ENCODE measurements at places on chromosomes 5 and 9. TPM values are rescaled to one million over a fixed set of nuclear protein-coding genes. Genes with fewer than 3 reads are reported as not detected.

DNA sequence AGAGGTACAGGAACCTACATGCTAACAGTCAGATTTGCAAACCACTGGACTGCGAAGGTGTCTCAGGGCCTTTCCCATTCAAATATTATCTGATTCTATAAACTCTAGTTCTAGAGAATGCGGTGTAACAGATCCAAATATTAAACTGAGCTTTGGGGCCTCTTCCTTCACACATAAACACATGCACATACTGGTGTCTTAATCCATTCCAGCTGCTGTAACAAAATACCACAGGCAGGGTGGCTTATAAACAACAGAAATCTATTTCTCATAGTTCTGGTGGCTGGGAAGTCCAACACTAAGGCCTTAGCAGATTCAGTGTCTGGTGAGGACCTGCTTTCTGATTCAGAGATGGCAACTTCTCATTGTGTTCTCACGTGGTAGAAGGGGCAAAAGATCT lies 30.2 kb downstream of the RETREG1 start:
- DNase-seq: no peak

GRCh38 chr5:132506094-132506692 lies 15.6 kb upstream of the IRF1 start:
- DNase-seq: peak; percentile 61

- DNase-seq: no peak
Observed at GRCh38 chr5:103036601-103037000, 83.3 kb downstream of the GIN1 start.

GRCh38 chr9:111978616-111979015 lies 82.0 kb downstream of the UGCG start:
- DNase-seq: no peak

DNA sequence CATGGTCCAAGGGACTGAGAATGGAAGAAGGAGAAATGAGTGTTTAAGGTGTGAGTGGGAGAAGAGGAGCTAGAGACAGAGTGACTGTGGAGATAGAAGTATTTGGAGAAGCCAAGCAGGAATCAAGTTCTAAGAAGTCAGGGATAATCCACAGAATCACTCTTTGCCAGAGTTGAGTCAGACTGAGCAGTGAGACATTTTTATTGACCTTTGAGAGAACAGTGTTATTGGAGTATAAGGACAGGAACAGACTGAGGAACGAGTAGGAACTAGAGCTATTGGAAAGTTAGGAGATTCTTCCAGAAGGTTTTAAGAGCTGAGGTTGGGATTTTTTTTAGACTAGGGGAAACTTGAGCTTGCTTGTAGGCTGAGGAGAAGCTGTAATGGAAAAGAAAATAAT lies 37.2 kb downstream of the RCL1 start:
- no peak for DNase-seq

GRCh38 chr9:129442803-129443511 lies 177.9 kb downstream of the C9orf50 start:
- no peak for DNase-seq

- peak; percentile 80 for DNase-seq
Observed at GRCh38 chr5:133145436-133146170, 93.8 kb downstream of the HSPA4 start.

- DNase-seq: no peak
Observed at GRCh38 chr9:106111039-106111730, 416.8 kb downstream of the TMEM38B start.

DNA sequence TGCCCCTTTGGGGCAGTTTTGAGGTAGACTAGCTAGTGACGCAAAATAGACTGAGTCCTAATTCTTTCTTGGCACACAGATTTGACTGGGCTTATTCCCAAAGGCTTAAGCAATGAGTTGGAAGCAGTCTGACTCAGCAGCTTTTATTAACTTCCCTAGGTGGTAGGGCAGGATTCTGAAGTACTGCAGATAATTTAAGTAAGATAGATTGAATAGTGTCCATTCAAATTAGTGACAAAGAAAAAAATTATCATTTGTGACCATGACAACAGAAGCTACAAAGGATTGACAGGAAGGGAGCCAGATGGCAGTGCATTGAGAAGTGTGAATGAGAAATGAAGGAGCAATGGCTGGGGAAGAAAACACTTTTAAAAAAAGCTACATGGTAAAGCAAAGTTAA lies 649.4 kb downstream of the CDH9 start:
- peak; percentile 70 for DNase-seq

- DNase-seq: no peak
Observed at GRCh38 chr5:13250464-13251291, 693.8 kb downstream of the DNAH5 start.

DNA sequence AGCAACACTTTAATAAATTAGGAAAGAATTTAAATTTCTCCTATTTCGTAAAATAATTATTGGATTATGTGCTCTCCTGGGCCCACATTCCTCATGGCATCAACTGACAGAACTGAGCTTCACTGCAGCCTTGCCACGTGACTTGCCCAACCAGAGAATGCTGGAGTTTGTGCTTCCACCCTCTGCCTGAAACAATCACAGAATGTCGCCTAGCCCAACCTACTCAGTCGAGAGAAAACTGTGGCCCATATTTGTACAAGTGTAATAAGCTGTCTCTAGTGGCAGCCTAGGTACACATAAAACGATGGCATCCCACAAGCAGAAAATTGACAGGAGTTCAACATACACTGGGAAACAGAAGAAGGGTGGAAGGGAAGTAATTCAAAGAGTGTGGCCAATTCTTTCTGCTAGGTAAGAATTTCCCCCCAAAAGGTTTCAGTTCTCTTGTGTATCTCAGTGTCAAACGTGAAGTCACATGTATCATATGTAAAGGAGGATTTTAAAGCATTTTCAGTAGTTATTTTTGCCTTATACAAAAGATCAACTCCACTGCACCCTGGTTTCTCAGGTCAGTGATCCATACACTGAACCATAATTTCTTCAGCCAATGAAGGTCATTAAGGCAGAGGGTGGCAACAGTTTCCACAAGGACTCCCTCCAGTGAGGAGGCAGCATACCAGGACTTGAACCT lies 41.7 kb downstream of the ZNF608 start:
- no peak for DNase-seq

- no peak for DNase-seq
Observed at GRCh38 chr5:125227333-125228095, 481.1 kb upstream of the ZNF608 start.

DNA sequence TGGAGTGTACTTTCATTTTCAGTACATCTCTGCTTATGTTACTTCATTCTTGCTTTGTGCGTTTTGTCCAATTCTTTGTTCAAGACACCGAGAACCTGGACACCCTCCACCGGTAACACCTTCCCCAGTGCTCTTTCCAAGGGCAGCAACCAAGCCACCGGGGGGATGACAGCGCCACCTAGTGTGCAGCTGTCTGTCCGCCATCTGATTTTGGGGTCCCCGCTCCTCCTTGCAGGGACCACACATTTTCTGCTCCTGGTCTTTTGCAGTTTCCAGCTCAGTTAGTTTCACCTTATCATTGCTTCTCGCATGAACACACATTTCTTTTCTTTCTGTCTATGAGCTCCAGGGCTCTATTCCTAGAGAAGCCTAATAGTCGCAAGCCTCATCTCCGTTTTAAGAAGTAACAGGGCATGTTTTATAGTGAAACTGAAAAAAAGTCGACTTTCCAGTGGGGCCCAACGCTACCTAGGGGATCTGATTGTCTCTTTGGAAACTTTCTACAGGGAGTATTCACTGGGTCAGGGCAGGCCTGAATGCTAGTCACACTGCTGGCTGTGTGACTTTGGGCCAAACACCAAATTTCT lies 152.1 kb downstream of the FSTL4 start:
- no peak for DNase-seq

DNA sequence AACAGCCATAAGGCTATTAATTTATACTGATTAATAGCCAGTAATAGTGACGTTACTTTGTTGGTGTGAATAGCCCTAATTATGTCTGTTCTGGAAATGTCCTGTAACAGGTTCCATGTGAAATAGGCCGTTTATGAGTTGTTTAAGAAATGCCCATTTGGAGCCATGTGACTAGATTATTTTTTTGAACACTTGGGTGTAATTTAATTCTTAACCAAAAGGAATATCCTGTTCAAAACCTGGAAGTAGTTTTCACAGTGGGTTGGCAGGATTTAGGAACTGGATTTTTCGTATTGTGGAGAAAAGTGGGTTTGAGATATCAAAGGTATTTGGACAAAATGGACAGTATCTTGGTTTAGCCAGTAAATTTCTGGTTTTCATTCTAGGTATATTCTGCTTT lies 1.3 kb downstream of the TENT2 start:
- no peak for DNase-seq

- DNase-seq: no peak
Observed at GRCh38 chr9:13459071-13459470, 179.6 kb upstream of the MPDZ start.

- DNase-seq: no peak
Observed at GRCh38 chr9:12974671-12975070, 199.9 kb downstream of the LURAP1L start.

- no peak for DNase-seq
Observed at GRCh38 chr5:14112998-14113652, 30.0 kb upstream of the TRIO start.

GRCh38 chr9:122075135-122076030 lies 17.7 kb downstream of the TTLL11 start:
- no peak for DNase-seq

DNA sequence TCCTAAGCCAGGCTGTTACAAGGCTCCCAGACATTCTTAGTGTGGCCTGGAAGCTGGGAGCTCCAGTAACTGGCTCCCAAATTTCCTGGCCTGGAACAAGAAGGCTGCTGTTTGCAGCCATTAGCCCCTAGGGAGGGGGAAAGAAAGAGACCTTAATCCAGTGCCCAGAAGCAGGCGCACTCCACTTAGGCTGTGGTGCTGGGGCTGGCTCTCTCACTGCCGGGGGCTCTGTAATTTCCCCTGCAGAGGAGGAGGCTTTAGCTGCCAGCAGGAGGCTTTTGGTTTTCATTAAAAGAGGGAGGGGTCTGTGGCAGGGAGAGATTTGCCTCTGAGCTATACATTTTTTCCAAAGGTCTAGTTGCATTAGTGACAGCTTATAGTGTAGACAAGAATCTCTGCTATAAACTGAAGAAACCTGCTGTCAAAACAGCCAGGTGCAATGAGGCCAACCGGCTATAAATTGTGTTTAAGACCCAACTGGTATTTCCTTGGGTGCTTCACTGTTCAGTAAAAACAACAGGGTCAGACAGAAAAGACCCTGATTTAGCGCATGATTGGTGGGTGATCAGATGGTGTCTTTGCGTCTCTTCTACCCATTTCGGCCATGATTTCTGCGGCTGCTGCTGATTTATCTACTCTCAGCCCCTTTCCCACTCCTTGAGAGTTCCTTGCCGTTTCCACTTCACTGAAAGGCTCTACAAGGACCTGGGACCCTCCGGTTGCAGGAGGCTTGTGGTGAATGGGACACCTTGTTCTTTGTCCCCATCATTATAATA lies 254.6 kb downstream of the AOPEP start:
- DNase-seq: peak; percentile 27

- no peak for DNase-seq
Observed at GRCh38 chr5:35538198-35538931, 79.3 kb upstream of the SPEF2 start.

DNA sequence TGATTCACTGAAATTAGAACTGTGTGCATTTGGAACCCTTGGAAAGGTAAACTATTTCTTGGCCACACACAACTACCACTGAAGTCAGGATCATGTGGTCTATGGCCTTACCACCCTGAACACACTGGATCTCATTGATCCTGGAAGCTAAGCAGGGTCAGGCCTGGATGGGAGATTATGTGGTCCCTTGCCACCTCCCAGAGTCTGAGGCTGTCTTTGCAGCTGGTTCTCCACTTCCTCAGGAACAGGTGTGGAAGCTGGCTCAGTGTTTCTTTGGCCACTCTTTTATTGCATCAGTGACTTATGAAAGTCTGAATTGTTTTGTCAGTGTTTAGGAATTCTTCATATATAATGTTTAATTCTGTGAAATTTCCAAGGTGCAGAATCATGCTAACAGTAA lies 89.2 kb downstream of the TEK start:
- no peak for DNase-seq

DNA sequence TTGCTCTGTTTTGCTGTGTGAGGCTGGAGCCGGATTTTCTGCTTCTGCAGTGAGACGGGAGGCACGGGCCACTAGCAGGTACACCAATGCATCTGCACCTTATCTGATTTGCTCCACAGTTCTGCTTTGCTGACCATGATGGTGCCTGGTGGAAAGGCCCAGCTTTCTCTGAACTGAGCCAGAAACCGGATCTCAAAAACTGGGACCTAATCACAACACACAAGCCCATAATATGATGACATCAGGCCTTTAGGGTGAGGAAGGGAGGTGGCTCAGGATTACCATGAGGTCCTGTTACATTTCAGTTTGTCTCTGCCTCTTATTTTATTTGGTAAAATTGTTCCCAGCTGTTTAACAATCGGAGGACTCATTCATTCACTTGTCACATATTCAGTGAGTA lies 49.8 kb downstream of the FGF1 start:
- no peak for DNase-seq

DNA sequence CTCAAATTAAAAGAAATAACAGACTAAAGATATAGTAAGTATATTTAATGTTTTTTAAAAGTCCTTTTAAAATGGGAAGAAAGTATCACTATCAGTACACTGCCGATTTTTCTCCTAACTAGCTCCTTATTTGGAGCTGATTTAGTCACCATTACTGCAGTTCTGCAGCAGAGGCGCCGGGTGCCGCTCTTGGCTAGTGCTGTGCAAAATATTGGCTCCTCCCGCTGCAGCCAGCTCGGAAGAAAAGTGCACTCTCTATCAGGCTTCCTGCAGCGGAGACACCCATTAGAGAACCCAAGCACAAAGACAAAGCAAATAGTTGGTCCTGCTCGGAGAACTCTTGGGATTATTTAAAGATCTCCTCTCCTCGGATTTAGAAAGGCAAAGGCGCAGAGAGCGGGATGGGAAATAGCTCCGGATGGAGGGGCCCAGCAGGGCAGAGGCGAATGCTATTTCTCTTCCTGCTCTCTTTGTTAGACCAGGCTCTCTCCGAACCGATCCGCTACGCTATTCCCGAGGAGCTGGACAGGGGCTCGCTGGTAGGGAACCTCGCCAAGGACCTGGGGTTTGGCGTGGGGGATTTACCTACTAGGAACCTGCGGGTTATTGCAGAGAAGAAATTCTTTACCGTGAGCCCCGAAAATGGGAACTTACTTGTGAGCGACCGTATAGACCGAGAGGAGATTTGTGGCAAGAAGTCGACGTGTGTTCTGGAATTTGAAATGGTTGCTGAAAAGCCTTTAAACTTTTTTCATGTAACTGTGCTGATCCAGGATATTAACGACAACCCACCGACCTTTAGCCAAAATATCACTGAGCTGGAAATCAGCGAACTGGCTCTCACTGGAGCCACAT lies at the start of gene PCDHGB3:
PCDHGB3 (plus strand) TSS at position 249 of the 855 bp plus-strand sequence; CDS start at position 402, 153 bp downstream.
- DNase-seq: peak; percentile 22

- DNase-seq: no peak
Observed at GRCh38 chr5:65699338-65699737, 22.6 kb downstream of the SGTB start.

- no peak for DNase-seq
Observed at GRCh38 chr5:14167211-14167845, 24.2 kb downstream of the TRIO start.

- DNase-seq: no peak
Observed at GRCh38 chr9:132855904-132856303, 22.2 kb downstream of the AK8 start.

MLANA gene
- total RNA-seq: 0.20 TPM

C9orf153 gene
- 0.99 TPM for total RNA-seq

ECPAS gene
- 64.4 TPM for total RNA-seq

LURAP1L gene
- 13.3 TPM for total RNA-seq

SLC27A4 gene
- total RNA-seq: 36.3 TPM

ZDHHC11B gene
- 7.5 TPM for total RNA-seq

BTNL8 gene
- total RNA-seq: 0.50 TPM

DND1 gene
- total RNA-seq: 0.40 TPM

SV2C gene
- total RNA-seq: 16.2 TPM

MED7 gene
- 19.5 TPM for total RNA-seq

DNAJC18 gene
- total RNA-seq: 26.6 TPM

NEURL1B gene
- 8.5 TPM for total RNA-seq

TAL2 gene
- 1.3 TPM for total RNA-seq

FOXD4L4 gene
- total RNA-seq: 0.20 TPM

Data from spinal cord (tissue), 10 donors.